ENCODE measurements at places on chromosomes 2 and 18. TPM values are rescaled to one million over a fixed set of nuclear protein-coding genes. Genes with fewer than 3 reads are reported as not detected.

Gene OSBPL1A
- 82.8 TPM for total RNA-seq

Gene NT5C1B
- not detected for total RNA-seq

Gene COL4A4
- total RNA-seq: 8.9 TPM

DNA sequence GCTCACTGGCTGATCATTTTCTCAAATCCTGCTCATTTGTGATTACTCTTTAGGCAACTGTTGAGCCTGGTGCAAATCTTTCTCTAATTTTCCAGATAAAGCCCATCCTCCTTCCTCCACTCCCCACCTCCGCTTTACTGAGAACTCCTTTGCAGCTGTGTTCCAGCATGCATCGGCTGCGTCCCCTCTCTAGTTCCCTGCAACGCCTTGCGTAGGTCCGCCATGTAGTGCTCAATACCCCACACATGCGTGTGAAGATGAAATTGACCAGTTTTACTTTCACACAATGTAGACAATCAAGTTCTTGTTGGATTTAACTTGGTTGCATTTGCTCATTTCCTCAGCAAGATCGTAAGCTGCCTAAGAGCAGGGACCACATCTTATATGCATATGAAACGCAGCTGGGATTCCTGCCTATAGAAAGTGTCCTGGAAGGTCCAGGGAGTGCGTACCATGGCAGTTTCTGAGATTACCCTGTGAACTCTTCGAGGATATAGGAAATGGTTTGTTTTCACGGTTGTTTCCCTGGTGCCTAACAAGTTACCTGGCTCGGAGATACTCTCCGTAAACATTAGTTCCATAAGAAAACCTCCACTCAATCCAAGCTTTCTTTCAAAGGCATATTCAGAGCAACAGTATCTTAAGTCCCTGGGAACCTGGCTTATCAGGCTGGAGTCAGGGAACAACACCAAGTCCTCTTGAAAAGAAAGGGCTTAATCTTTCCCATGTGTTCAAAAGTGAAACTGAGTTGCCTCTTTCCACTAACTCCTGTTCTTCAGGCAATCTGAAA lies 766.4 kb upstream of the ID2 start:
- H3K27me3 ChIP-seq: no peaks in the 10 kb centered on the region
- H3K27ac ChIP-seq: no peak overlapping the region
- H3K4me1 ChIP-seq: no peaks in the 10 kb centered on the region
- H3K36me3 ChIP-seq: no peaks in the 10 kb centered on the region

DNA sequence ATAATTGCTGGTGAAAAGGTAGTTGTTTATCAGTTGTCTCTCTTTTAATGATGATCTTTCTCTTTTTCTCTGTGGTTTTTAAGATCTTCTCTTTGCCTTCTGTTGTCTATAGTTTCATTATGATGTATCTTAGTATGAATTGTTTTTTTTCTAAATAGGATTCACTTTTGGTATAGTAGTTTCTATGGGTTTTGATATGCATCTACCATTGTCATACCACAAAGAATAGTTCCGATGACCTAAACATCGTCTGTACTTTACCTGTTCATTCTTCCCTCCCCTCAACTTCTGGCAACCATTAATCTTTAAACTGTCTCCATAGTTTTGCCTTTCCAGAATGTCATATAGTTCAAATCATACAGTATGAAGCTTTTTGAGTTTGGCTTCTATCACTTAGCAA lies 19.6 kb downstream of the RDH14 start:
- no peaks in the 10 kb centered on the region for H3K27me3 ChIP-seq
- no peaks in the 10 kb centered on the region for H3K36me3 ChIP-seq
- H3K27ac ChIP-seq: no peak overlapping the region
- H3K4me1 ChIP-seq: peaks cover 15% of the 10 kb centered on the region
- DNase-seq: no peak
- no peak overlapping the region for H3K4me3 ChIP-seq

DNA sequence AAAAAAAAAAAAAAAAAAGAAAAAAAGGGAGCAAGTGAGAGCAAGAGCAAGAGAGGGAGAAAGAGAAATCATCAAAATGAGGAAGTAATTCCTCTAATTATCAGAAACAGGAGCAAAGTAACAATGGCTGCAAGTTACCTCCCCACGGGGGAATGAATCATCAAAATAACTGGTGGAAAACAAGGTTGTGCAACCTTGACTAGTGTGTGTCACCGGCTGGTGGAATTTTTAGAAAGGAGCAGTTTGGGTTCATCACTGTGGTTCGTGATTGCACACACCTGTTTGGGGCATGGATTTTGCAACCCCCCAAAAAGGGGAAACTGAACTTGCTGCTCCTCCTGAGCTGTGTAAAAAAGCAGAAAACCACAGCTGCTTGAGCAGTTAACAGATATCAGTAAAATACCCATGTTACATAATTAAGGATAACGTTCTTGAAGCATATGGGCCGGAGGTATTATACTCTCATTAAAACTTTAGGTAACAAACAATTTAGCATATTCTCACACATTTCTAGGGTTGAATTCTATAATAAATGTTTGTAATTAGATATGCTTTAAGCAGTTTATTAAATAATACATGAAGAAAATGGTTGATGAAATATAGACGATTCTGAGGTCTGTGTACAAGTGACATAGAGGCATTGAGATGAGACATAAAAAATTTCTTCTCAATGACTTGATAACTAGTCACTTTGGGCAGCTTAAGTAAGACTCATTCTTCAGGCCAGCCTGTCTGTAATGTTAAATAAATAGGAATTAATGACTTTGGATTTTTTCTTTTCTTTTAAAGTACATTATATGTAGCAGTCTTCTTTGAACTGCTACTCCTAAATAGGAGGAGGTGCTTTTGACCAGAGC lies 184.2 kb upstream of the ZEB2 start:
- H3K4me1 ChIP-seq: no peaks in the 10 kb centered on the region
- no peaks in the 10 kb centered on the region for H3K27me3 ChIP-seq
- H3K27ac ChIP-seq: no peak overlapping the region
- H3K36me3 ChIP-seq: no peaks in the 10 kb centered on the region
- no peak for DNase-seq
- H3K4me3 ChIP-seq: no peak overlapping the region

DNA sequence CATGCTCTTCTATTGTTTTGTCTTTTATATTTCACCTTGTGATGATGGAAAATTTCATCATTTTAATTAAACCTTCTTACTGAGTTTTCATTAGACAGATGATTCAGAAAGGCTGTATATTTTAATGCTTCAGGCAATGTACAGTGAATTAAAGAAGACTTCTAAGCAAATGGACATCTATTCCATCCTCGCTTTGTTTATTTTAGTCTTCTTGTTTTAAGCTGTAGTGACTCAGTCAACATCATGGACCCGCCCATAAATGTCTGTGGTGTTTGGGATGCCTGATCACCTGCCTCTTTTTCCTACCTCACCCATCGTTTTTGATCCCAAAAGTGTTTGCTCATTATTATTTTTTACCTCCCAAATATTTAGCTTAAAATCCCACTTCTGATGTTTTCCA lies 43.1 kb downstream of the KYNU start:
- no peak overlapping the region for H3K4me3 ChIP-seq
- H3K36me3 ChIP-seq: no peaks in the 10 kb centered on the region
- no peaks in the 10 kb centered on the region for H3K4me1 ChIP-seq
- no peak for DNase-seq
- H3K27me3 ChIP-seq: no peaks in the 10 kb centered on the region

- H3K27me3 ChIP-seq: no peaks in the 10 kb centered on the region
- H3K27ac ChIP-seq: peak overlapping the region; percentile 57
- H3K4me3 ChIP-seq: no peak overlapping the region
- no peak for DNase-seq
These were observed 245.3 kb downstream of the BABAM2 start for GRCh38 chr2:28135799-28136198.

GRCh38 chr2:172888714-172889669 lies 153.3 kb downstream of the RAPGEF4 start:
- DNase-seq: no peak
- peak overlapping the region; percentile 65 for H3K27ac ChIP-seq
- H3K4me1 ChIP-seq: peaks cover 40% of the 10 kb centered on the region
- H3K4me3 ChIP-seq: peak overlapping the region; percentile 27
- H3K27me3 ChIP-seq: no peaks in the 10 kb centered on the region
- H3K36me3 ChIP-seq: no peaks in the 10 kb centered on the region

- DNase-seq: no peak
- H3K27ac ChIP-seq: no peak overlapping the region
- peaks cover 20% of the 10 kb centered on the region for H3K27me3 ChIP-seq
These were observed 286.4 kb downstream of the CMPK2 start for GRCh38 chr2:6579281-6579680.

DNA sequence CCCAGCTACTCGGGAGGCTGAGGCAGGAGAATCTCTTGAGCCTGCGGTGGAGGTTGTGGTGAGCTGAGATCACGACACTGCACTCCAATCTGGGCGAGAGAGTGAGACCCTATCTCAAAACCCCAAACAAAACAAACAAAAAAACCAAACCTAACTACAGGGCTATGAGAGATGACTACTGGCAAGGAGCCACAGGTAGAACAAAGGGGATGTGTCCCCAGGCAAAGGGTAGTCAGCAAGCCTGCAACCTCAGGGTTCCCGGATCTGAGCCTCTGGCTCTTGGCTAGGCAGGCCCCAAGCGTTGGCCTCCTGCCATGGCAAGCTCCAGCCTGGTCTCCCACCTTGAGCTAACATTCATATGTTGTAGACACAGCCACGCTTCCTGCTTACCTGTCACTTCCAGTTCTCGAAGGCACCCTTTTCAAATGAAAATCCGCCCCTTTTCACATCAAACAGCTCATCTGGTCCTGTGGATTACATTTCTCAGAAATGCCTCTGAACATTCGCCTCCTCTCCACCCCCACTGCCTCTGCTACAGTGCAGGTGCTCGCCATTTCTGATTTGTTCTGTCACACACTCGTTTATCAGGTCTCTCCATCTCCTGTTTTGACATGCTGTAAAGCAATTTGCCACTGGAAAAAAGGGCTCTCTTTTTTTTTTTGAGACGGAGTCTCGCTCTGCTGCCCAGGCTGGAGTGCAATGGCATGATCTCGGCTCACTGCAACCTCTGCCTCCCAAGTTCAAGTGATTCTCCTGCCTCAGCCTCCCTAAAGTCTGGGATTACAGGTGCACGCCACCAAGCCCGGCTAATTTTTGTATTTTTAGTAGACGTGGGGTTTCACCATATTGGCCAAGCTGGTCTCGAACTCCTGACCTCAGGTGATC lies 13.1 kb upstream of the ACTR3 start:
- H3K36me3 ChIP-seq: no peaks in the 10 kb centered on the region
- no peak for DNase-seq
- H3K4me3 ChIP-seq: no peak overlapping the region
- H3K27ac ChIP-seq: no peak overlapping the region
- H3K27me3 ChIP-seq: no peaks in the 10 kb centered on the region

DNA sequence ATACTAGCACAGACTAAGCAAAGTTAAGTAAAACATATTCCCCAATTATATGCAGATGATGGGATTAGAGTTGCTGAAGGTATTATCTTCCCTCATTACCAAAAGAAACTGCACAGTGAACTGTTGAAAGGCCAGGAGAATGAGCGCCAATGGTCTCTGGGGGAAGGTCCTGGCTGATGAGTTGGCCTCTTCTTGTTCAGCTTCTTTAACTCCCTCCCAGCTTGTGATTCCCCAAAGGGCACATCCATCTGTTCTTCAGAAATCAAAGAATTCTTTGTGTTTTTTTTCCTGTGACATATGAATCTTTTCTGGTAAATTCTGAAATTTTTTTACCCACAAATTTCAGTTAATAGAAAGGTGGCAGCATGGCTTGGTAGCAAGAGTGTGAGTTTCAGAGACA lies 667.6 kb downstream of the CNTNAP5 start:
- H3K27me3 ChIP-seq: no peaks in the 10 kb centered on the region
- H3K27ac ChIP-seq: peak overlapping the region; percentile 39
- no peaks in the 10 kb centered on the region for H3K4me1 ChIP-seq
- H3K4me3 ChIP-seq: no peak overlapping the region

DNA sequence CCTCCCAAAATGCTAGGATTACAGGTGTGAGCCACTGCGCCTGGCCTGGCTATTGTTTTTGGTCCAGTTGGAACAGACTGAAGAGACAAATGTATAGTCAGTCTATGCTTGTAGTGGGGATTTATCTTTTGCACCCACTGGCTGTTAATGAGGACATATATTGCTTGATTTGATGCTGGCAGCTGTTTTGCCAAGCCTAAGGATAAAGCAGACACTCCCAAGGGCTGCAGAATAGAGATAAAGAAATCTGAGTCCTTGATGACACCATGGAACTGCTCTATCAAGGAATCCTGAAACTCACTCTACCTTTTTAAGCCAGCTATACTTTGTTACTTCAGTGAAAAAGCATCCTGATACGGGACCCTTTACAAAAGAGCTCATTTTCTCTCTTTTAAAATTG lies 43.1 kb upstream of the ENOSF1 start:
- no peaks in the 10 kb centered on the region for H3K27me3 ChIP-seq
- H3K36me3 ChIP-seq: peaks cover 27% of the 10 kb centered on the region
- DNase-seq: no peak
- H3K4me3 ChIP-seq: no peak overlapping the region

Measured in left ventricle myocardium inferior (tissue), 1 donor.